ENCODE measurements at places on chromosomes 12 and 14.

DNA sequence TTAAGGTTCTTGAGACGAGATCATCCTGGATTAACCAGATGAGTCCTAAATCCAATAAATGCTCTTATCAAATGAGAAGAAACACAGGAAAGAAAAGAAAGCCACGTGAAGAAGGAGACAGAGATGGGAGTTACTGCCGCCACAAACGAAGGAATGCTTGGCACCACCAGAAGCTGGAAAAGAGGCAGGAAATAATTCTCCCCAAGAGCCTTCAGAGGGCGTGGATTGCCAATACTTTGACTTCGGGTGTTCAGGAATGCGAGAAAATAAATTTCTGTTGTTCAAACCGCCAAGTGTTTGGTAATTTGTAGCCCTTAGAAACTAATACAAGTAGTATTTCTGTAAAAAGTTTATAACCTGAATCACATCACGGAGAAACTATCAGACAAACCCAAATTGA, 31.3 kb downstream of the ABCD2 start:
- no peak for DNase-seq

DNA sequence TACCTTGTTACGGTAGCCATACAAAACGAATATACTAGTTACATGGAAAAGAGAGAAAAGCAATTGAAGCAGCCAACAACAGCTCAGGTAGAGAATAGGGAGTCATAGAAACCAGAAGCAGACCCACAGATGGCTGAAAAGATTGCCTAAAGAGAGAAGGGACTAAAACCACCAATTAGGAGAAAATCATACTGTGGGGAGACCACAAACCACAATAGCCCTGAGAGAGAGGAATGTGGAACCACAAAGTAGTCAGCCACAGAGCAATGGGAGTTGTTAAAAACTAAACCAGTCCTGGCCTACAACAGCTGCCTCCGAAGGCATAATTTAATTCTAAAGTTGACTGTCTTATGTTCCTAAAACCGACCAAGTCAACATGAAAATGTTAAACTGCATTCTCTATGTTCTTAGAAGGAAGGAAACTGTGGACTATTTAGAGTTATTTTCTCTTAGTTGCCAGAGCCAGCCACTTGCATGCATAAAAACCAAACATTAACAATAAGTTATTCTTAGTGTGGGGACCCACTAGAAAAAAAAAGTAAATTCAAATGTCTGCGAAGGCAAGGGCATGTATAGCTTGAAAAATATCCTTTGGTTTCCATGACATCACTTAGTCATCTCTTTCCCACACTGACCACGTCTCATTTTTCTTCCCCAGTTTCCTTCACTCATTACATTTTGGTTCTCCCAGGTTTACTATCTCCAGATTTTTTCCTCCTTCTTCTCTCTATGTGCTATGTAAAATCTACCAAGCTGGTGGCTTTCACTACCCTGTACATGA, 398.1 kb downstream of the NOVA1 start:
- DNase-seq: peak; percentile 80

DNA sequence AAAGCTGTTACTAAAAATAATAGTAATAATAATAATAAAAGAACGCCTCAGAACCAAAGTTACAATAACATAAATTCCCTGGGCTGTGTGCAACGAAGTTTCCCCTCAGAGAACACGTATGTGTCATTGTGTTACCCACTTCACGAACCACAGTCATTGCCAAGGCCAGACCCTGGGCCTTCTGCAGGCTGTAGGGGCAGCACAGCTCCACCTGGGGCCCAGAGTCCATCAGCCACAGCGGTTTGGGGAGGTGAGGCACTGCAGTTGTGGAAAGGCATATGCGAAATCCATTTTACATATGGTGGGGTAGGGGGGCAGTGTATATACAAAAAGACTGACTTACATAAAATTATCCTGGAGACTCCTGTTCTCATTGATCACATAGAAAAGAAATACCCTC, 56.1 kb downstream of the ESR2 start:
- no peak for DNase-seq

DNA sequence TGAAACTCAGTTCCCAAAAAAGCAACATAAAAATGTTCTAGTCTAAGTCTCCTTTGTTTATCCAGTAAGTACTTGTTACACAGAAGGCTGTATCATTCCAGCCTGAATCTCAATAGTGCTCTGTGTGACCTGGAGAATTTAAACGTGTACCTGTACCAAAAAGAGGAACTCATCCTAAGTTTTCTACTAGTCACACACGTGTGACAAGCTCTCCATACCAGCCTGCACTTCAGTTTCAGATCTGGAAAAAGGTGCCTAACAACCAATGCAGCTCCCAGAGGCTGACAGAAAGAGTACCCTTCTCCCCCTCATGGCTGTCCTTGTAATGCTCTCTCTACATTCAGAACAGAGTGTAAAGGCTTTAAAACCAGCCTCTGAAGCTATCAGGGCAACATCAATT, 27.4 kb downstream of the PPM1H start:
- DNase-seq: no peak

DNA sequence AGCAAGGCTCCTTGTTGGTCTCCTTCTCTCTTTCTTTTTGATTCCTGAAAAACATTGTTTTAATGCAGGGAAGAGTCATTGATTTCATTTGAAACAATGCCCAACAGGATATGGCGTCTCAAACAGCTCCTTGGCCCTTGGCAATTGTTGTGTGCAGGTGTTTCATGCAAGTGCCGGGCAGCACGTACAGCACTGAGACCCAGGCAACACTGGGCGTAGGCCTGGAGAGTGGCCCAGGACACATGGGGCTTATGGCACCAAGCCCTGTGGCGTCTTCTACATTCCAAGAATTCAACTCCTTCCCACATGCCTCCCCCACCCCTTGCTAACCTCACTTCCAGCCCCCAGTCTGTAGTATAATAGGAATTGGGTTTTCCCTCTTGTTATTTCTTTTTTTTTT, 230.4 kb downstream of the SPTSSA start:
- peak; percentile 38 for DNase-seq

- no peak for DNase-seq
These were observed 3.2 kb downstream of the DGLUCY start for GRCh38 chr14:91116913-91117588.

DNA sequence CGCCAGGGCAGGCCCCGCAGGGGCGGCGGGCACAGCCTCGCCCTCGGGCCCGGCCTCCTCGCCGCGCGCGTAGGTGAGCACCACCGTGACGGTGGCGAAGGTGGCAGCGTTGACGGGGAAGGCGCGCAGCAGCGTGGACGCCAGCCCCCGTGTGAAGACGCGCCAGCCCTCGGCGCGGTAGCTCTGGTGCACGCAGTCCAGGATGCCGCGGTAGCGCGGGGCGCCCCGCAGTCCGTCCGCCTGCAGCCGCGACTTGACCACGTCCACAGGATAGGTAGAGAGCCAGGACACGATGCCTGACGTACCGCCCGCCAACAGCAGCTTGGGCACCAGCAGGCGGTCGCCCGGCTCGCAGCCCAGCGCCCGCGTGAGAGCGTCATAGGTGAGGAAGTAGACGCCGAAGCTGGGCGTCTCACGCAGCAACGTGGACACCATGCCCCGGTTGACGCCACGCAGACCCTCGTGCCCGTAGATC, 13.9 kb downstream of the SLC25A29 start:
- DNase-seq: no peak

DNA sequence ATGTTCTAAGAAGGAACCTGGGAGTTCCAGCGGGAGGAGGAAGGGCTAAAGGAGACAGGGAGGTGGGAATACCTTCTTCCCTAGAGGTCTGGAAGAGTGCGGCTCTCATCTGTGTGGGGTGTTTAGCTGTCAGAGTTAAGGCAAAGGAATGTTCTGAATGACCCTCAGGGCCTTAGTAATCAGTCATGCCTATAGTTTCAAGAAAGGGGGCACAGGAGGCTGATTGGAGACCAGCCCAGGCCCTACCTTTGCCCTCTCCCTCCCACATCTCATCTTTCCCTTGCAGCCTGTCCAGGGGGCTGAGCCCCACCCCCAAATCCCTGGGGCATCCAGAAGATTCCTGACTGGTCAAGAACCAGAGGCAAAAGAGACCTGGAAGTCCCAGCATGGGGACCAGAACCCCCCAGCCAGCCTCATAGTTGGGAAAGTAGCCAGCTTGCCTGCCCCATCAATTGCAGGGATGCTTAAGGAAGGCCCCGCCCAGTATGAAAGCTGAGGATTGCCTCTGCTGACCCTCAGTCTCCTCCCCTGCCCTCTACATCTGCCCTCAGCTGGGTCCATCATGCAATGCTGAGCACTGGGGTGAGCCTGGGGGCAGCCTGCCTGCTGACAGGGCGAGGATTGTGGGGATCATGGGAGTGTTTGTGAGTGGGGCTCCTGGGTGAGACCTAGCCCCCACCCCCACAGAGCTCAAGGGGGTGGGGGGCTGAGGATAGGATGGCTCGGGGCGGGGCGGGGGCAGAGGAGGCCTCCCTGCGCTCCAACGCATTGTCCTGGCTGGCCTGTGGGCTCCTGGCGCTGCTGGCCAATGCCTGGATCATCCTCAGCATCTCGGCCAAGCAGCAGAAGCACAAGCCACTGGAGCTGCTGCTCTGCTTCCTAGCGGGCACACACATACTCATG, 1.8 kb downstream of the GPR162 start:
- DNase-seq: no peak

GRCh38 chr14:104151566-104152245, 13.3 kb downstream of the KIF26A start:
- no peak for DNase-seq

DNA sequence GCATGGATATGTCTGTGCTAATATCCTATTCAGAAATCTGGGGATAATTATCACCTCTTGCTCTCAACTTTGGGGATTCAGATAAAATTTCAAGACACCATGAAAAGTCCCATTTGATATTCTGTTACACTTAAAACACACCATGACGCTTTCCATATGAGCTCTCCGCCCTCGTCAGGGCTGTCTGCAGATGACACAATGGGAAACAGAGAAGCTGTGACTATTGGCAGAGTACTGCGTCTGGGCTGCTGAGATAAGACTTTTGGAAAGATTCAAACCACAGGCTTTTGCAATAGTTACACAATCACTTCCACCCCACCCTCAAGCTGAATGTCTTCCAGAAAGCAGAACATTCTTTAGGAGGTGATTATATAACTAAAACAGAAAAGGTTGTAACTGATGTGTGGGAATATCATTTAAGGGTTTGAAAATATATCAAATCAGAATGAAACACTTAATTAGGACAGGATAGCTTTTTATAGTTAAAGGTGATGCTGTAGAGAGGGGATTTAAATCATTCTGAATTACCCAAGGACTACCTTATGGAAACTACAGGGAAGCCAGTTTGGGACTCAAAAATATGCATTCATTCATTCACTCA, 75.3 kb upstream of the TMPO start:
- DNase-seq: peak; percentile 92
